ENCODE measurements at places on chromosomes 2 and 18.

DNA sequence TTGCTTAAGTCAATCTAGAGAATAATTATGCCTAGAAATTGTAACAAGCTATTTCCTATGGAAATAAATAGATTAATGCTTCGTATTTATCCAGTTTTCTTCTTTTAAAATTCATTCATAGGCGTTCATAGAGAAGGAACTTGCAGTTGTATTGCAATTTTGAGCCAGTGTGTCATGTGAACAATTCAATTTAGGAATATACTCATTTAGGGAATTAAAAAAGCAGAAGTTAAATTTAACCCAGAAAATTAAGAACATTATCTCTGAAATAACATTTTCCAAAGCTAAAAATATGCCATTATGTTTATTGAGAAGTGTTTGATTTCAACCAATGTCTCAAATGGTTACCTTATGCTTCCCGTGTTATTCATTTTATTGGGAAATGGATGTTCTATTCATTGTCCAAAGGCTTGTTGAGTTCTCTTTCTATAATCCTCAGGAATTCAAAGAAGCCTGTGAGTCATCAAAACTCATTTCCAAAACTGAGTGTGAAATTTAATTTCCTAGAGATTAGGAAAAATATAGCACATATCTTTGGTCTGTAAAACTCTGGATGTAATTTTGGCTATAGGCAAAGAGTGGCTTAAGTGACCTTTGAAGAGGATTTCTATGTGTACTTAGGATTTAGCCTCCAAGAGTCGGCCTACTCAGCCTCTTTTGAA is 99.7 kb downstream of the SLC8A1 start:
- peak; percentile 51 for DNase-seq

- DNase-seq, result no peak
Observed at GRCh38 chr2:219428469-219428868, 6.2 kb upstream of the SPEG start.

DNA sequence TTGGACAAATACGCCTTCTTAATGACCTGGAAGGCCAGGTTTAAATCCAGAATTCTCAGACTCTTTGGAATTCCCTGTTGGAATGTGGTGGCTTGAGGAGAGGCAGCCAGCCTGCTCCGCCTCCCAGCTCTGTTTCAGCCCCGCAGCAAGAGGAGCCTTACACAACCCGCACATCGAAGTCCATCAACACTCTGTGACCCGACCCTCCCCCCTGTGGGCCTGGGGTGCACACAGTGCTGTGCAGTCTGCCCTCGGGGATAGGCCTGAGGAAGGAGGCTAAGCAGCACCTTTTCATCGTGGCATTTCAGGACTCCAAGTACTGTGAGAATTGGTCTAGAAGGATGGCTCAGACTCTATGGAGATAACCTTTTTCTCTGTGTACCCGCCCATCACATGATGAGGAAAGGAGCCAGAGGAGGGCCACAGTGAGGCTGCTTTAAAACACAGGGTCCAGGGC is 73.7 kb downstream of the GREB1L start:
- DNase-seq, result no peak

DNA sequence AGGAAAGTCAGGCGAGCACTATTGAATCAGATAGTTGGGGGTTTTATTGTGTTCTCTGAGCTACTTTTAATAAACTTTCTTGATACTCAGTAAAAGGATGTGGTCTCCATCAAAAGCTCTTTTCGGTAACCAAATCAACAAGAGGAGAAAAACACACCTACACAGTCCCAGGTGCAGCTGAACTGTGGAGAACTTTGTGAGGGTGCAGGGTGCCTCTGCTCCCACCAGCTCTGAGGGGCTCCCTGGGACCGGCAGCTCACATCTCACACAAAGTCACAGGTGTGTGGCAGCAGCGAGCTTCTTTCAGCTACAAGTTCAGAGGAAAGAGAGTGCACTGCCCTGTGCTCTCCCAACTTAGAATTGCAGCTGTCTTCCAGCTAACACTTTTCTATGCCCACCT is 650.4 kb downstream of the RNF144A start:
- DNase-seq, result no peak

DNA sequence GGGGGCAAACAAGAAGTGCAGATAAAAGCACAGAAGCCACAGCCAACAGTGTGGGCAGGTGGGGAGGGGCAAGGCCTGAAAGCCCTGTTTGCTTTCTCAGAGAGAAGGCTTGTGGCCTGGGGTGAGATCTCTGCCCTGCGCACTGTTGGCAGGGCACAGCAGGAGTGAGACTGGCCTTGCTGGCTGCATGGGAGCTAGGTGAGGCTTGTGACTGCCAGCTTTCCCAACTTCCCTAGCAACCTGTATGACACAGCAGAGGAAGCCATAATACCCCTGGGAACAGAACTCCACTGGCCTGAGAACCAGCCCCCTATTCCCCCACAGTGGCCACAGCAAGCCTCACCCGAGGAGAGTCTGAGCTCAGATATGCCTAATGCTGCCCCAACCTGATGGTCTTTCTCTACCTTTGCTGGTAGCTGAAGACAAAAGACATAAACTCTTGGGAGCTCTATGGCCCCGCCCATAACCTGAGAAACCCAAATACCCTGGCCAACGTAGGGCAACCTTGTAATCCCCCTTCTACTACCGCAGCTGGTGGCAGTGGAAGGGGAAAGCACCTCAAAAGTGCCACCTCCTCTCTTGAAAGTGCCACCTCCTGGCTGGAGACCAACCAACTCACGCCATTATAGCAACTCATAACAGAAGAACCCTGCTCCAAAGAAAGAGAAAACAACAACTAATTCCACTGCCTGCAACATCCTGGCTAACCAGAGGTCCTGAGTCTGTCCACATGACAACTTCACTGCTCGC is 44.4 kb downstream of the LCT start:
- DNase-seq, result peak; percentile 24

- DNase-seq, result peak; percentile 99
Observed at GRCh38 chr18:11857177-11857887, 6.1 kb downstream of the CHMP1B start.

DNA sequence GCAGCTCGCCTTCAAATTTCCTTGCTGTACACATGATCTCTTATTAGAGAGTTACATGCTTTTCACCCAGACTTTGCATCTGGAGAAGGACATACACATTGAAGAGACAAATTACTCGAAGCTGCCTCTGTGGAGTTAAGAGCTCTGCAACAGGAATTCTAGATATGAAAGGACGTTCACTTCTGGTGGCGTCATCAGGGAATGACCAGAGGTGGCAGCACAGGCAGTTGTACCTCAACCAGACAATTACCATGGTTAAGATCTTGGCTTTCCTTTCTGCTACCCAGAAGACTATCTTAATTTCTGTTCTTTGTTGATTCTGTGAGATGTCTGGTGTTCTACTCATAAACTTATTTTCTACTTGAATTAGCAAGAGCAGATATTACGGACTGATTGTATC is 39.1 kb upstream of the MC4R start:
- DNase-seq, result no peak

GRCh38 chr2:231590614-231591013 is 2.0 kb upstream of the TEX44 start:
- DNase-seq, result no peak

- DNase-seq, result no peak
Observed at GRCh38 chr2:140308706-140309105, 1528.5 kb upstream of the NXPH2 start.

GRCh38 chr18:70418546-70419311 is 129.9 kb downstream of the SOCS6 start:
- DNase-seq, result no peak

DNA sequence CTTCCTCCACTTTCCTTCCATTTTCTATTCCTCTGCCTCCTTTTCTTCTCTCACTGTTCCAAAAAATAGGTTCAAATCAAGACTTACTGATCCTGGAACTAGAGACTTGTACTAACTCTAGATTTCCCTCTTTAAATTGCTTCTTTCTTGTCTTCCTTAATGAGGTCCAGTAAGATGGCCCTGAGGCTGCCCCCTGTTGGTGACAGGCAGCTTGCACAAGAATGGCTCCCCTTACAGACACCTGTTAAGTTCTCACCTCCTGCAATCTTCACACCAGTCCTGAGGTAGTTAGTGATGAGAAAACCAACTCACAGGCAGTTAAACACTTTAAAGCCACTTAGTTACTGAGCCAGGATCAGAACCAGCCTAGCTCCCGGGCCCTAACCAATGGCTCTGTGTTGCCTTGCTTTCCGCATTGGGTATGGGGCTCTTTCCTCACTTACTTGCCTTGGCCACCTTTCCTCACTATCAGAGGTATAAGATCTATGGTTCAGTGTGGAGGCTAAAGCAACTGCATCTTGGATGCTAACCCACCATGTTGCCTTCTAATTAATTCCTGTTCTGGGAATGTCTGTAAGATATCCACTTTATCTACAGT is 130.6 kb downstream of the AKAIN1 start:
- peak; percentile 38 for DNase-seq

DNA sequence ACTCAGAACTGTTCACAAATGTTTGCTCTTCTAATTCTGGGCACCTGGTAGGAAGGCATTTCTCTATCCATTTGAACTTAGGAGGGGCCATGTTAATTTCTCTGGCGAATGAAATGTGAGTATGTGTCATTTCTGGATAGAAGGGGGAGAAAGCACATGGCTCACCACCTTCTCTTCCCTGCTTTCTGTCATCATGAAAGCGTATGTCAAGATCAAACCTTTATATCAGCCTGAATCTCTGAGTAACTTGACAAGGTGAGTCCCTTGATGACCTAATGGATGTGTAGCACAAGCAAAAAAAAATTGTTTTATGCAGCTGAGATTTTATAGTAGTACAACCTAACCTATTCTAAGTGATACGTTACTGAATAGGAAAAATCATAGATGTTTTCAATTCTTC is 12.1 kb upstream of the LCT start:
- no peak for DNase-seq

GRCh38 chr18:49151482-49151881 is 200.7 kb upstream of the SMAD7 start:
- no peak for DNase-seq

- DNase-seq, result no peak
Observed at GRCh38 chr2:139763705-139764104, 983.5 kb upstream of the NXPH2 start.

DNA sequence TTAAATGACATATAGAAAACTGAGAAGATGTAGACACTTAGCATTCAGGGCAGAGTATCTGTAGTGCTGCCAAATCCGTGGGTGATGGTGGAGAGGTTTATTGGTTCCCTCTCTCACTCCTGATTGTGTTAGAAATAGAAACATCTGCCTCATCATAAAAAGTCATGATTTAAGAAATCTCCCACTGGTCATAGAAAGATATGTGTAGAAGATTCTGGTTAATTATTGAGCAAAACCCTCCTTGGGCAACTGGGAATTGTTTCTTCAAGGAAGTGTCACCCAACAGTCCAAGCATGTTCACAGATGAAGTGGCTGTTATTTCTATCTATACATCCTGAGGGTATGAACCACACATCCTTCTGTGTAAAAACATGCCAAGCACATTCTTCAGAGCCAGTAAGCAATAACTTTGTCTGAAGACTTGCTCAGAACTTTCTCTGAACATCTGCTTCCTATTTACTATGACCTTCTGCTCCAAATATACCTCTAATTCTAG is 33.6 kb upstream of the CHRNA1 start:
- peak; percentile 56 for DNase-seq

DNA sequence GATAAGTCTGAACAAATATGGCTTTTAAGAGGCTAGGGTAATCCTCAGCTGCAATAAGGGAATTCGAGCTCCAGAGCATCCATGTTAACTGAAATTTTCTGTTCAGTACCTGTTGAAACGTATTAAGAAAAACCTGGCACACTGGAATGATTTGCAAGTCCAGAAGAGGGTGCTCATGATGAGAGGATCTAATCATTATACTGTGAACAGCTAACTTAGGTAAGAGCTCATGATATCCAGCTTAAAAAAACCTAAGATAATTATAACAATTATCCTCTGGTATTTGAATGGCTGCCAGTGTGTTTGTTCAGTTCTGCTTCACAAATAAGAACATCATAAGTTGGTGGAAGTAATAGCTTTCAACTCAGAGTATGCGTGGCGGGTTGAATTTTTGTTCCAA is 1118.3 kb upstream of the DDX18 start:
- no peak for DNase-seq

DNA sequence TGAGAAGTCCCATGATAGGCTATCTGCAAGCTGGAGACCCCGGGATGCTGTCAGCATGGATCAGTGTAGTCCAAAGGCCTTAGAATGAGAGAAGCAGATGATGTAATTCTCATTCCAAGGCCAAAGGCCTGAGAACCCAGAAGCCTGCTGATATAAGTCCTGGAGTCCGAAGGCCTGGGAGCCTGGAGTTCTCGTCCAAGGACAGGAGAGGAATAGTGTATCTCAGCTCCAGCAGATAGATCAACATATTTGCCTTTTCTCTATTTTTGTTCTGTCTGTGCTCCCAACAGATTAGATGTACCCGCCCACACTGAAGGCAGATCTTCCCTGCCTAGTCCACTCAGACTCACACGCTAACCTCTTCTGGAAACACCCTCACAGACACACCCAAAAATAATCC is 454.9 kb upstream of the CHAC2 start:
- no peak for DNase-seq

DNA sequence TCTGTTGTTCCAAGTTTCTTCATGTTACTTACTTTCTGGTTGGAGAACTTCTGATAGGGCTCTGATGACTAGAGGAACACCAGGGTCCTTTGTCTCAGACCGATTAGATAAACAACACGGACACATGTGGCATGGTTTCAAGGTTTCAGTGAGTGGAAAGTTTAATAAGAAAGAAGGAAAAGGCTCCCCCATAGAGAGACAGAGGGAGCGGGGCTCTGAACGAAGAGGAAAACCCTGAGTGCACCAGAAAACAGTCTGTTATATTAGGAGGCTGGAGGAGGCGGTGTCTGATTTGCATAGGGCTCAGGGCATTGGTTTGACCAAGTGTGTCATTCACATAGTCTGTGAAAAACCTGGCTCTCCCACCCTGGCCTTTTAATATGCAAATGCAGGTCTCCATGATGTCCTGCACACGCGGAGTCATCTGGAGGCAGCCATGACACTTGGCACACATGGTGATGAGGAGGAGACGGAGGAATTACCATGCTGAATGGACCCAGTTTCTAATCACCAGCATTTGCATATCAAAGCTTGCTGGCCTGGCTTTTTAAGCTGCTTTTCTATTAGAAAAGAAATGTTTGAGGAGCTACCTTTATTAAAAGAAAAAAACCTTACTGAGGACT is 94.2 kb downstream of the PTPN4 start:
- no peak for DNase-seq
